Body of pancreas (tissue), 4 donors: ENCODE measurements at places on chromosomes 11 and 22.

GRCh38 chr11:2777871-2778629 lies 78.3 kb upstream of the KCNQ1OT1 start:
- DNase-seq, result no peak

GRCh38 chr11:11981364-11981763 lies 27.1 kb downstream of the DKK3 start:
- no peak for DNase-seq

- peak; percentile 84 for DNase-seq
Measured at GRCh38 chr11:46889689-46890475, 28.5 kb downstream of the LRP4 start.

DNA sequence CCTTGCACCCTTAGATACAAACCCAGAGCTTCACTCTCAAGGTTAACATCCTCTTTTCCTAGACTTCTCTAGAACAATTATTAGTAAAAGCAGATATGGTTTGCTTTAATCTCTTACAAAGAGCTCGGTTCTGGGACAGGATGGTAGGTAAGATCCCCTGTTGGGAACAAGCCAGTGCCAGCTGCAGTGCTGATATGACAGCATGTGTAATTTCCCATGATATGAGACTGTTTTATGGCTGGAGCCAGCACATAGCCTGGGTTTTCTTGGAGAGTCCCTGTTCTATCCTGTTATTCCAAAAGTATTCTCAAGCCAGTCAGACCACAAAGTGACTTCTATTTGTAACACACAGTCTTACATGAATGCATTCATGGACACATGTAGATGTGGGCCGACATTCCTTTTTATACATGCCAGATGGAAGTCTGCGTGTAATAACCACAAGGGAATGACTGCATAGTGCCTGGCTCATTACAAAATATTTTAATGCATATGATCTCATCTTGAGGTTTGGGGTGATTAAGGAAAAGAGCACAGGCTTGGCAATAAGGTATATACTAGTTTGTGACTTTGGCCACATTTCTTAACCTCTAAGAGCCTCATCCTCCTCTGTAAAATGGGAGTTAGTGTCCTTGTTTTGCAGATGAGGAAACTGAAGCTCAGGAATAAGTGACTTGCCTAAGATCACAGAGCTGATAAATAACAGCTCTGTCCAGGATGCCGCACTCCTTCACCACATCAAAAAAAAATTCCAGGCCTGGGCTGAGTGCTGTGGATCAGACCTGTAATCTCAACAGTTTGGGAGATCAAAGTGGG lies 21.8 kb downstream of the CLMP start:
- DNase-seq, result peak; percentile 75

DNA sequence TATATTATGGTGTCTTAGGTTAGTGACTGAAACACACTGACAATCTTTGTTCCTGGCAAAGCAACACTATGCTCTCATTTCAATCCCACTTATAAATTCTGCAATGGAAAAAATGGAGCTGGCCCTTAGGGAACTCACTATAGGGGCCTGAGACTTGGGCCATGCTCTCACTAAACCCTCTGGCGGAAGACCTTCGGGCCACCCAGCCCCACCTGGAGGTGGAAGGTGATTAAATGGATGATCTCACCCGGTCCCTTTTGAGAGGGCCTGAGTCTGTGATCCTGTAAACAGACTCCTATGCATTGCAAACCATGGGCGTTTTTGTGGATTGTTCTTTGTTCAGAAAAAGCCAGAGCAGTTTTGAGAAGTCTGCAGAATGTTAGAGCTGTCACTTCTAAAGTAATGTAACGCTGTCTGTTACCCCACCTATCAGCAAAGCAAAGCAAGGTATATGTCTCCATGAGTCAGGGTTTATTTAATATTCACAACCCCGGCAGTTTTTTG lies 17.0 kb upstream of the CDON start:
- DNase-seq, result no peak

DNA sequence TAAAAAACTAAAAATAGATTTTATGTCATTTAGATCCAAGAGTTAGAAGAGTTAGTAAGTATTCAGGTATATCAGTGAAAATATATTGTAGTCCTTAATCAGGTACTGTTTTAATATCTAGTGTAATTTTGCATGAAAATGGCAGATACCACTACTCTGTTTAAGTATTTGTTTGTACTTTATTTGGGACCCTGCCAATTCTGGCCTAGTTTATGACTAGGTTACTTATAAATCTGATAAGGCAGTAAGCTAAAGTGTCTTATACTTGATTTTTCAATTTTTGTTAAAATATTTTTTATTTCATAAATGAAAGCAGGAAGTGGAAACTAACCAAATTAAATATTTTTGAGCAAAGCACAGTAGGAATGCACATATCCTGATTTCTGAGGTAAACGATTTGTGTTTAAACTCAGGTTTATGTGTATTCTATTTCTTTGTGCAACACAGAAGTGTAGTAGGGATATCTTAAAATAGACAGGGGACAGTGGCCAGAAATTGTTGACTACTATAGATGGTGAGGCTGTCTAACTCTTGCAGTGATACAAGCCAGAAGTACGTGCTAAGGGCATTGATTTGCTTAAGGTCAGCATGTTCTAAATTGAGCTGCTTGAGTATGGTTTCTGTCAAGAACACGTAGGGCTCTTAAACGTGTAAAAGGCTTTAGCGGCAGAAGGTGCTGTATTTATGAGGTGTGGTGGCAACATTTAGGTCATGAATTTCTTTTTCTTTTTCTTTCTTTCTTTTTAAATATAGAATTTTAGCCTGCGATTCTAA lies 34.0 kb downstream of the HIPK3 start:
- DNase-seq, result peak; percentile 24

DNA sequence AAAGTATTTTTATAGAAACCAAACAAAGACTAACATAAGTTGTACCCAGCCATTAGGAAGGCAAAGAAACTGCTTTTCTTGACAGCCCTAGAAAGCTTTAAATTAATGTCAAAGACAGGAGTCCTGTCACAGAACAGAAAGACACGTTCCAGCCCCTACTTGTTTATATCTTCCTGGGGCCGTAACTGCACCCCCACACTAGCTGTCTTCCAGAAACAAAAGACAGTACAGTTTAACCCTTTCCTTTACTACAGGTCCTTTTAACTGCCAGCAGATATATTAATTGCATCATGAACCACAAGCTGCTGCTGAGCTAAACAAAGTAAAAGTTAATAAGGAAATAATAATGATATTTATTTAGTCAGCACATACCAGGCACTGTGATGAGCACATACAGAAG lies 20.3 kb upstream of the CFAP300 start:
- DNase-seq, result no peak

DNA sequence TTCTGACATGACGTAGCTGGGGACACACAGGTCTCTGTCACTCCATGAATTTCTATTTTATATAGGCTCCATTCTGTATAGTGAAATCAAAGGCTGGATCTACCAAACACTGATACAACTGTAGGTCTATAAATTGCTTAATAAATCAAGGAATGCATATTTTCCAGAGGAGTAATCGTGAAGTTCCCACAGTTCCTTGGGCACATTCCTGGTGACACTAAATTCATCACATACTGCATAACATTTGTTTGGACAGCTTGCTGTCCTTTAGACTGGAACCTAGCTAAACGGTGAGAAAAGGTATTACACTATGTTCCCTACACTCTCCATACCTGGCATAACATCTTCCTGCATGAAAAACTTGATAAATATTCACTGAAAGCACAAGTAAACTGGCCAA lies 41.6 kb upstream of the UCP3 start:
- no peak for DNase-seq

- DNase-seq, result peak; percentile 77
Measured at GRCh38 chr22:50469377-50470305, 5.2 kb downstream of the SBF1 start.

DNA sequence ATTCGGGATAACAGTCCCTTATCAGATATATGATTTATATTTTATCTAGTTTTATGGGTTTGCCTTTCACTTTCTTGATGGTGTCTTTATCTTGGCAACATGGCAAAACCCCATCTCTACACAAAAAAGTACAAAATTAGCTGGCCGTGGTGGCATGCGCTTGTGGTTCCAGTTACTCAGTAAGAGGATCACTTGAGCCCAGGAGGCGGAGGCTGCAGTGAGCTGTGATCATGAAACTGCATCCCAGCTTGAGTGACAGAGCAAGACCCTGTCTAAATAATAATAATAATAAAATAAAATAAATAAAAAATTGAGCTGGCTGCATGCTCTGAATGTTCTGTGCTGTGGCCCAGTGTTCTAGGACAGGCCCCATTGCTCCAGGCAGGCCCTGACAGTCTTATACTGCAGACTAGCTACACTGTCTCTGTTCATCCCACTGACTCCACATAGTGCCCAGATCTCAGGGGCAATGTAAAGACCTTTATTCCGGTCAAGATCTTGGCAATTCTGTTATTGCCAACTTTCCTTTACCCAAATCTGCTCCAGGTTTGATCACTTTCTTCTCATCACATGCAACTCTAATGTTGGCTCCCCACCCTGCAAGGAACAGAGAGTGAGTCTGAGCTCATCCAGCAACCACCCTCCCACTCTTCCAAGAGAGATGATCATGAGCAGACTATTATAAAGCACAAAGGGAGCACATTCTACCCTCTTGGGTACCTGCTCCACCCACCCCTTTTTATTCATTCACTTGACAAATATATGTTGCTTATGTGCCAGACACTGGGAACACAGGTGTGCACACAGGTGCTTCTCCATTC lies 8.8 kb downstream of the HSPA8 start:
- no peak for DNase-seq

GRCh38 chr11:116193321-116194131 lies 579.3 kb downstream of the BUD13 start:
- peak; percentile 46 for DNase-seq

DNA sequence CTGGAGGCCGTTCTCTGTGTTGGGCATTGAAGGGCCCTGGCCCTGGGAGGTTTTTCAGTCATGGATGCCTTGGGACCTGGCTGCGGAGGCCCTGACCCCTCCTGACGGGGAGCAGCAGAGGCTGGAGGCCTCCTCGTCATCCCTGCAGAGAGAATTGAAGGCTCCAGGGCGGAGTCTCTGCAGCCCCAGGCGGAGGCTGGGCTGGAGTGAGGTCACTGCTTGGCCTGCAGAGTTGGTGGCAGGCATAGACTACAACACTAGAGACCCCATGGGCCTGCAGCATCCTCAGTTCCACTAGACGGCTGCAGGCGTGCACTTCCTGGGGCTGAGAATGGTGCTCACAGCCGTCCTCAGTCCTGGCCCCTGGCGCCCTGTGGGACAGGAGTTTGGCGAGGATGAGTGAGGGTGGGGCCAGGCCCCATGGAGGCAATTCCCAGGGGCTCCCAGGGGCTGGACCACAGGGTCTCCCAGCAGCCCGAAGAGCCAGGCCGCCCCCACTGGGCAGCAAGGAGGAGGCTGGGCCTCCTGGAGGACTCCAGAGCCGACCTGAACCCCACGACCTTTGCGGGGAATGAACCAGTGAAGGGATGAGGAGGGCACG lies 1194.9 kb downstream of the BRD1 start:
- no peak for DNase-seq

GRCh38 chr11:132154781-132155180 lies 784.4 kb downstream of the NTM start:
- no peak for DNase-seq

GRCh38 chr22:20565079-20565734 lies 57.8 kb downstream of the MED15 start:
- DNase-seq, result no peak

GRCh38 chr22:39290724-39291161 lies 28.7 kb downstream of the RPL3 start:
- DNase-seq, result peak; percentile 96

DNA sequence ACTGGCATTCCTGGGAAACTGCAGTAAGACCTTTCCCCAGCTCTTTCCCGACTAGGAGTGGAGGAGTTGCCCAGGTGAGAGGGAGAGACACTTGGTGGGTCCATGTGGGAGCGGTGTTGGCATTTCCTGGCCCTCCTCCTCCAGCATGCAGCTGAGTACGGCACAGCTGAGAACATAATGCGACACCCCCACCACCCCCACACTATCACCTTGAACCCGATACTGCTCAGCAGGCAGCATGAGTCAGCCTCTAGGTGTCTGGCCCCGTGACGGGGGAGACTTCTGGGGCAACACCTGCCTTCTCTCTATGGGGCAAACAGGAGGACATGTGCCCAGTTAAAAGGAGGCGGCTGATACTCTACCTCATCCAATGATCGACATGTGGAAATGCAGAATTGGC lies 64.4 kb downstream of the PKNOX2 start:
- no peak for DNase-seq

GRCh38 chr11:130064596-130064995 lies 5.1 kb upstream of the APLP2 start:
- DNase-seq, result no peak

DNA sequence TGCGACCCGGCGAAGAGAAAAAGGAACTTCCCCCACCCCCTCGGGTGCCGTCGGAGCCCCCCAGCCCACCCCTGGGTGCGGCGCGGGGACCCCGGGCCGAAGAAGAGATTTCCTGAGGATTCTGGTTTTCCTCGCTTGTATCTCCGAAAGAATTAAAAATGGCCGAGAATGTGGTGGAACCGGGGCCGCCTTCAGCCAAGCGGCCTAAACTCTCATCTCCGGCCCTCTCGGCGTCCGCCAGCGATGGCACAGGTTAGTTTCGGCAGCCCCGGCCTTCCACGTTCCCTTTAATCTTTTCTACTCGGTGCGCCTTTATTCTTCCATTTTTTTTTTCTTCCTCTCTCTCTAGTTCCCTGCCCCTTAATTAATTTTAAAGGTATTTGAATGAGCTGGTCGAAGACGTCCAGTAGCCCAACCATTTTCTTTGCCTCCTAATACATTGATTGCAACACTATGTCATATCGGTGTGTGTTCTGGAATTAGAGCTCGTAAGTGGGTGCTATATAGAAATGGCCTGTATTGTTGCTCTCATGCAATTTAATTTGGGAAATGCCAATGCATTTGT lies 537 bp downstream of the EP300 start:
- peak; percentile 46 for DNase-seq

- no peak for DNase-seq
Measured at GRCh38 chr11:65014726-65015227, 817 bp downstream of the ARL2 start.

DNA sequence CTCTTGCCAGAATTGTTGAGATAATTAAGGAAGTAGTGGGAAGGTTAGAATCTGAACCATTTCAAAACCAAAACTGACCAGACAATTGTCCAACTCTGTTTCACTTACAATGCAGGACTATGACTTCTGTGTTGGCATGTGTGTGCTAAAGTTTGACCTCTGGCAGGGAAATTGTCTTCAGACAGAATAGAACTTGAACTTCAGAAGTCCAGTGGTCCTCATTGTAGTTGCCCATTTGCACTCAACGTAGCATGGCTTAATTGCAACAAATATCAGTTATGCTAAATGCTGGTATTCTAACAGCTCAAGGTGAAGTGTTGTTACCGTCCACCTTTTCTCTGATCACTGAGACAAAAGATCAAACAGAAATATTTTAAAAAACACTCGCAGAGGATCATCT lies 47.2 kb downstream of the BLID start:
- DNase-seq, result no peak
